ENCODE measurements at places on chromosomes 6 and 20.

- no peak for DNase-seq
Observed at GRCh38 chr6:168636147-168637004, 195.4 kb downstream of the SMOC2 start.

DNA sequence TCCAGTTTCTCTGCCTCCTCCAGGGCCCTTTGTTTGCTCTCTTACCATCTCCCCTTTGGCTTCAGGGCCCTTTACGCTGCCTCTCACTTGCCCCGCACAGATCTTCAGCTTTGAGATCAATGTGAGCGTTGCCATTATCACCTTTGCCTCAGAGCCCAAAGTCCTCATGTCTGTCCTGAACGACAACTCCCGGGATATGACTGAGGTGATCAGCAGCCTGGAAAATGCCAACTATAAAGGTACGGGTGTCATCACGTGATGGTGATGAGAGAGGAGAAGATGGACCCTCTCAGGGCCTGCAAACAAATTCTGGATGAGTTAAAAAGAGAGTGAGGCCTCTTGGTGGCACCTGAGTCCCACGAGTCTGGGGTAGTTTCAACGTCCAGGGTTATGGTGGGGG is 8.3 kb downstream of the C2 start:
- no peak for DNase-seq

DNA sequence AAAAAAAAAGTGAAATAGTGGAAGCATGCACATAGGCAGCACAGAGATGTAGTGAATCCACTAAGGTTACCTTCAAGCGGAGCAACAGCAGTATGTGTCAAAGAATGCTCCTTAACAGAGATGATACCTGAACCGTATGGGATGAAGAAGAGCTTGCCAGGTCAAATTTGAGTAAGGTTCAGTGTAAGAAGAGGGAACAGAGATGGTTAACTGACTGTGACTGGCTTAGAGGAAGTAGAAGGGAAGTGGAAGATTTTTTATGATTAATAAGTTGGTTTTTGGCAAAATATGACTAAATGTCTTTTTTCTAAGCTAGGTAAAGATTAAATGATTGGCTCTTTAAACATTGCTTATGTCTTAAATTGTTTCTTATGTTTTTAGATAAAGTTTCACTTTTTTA is 52.6 kb upstream of the C20orf144 start:
- no peak for DNase-seq

DNA sequence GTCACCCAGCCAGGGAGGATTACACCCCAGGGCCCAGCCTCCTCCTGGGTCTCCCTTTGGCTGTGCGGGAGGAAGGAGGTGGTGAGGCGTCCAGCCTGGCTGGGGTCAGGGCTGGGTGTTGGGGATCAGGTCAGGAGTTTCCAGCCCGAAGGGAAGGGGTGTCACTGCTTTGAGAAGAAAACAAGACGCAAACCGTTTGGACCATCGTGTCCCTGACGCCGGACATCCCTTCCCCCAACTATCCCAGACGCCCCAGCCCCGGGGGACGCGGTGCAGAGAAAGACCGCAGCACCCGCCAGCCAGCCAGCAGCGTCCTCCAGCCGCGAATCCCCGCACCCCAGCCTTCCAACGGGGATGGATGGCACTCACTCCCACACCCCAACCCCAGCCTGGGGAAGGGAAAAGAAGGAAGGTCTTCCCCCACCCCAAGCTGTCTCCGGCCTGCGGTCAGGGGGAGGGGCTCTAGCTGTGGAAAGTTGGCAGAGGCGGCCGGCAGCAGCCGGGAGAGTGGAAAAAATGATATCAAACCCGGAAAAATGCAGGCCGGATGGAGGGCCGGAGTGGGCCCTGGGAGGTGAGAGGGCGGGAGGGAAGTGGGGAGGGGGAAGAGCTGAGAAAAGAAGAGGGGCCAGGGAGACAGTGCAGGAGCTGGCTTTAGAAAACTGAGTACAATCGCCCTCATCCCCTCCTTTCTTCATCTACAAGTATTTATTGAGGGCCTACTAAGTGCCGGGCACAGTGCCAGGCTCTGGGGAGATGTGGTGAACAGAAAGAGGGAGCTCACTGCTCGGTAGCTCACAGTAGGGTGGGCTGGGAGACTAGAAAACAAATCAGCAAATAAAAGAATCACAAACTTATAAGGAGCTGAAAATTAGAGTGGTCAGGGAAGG is 10.6 kb downstream of the REM1 start:
- DNase-seq: no peak

GRCh38 chr6:71766146-71766760 is 120.1 kb upstream of the RIMS1 start:
- DNase-seq: no peak

DNA sequence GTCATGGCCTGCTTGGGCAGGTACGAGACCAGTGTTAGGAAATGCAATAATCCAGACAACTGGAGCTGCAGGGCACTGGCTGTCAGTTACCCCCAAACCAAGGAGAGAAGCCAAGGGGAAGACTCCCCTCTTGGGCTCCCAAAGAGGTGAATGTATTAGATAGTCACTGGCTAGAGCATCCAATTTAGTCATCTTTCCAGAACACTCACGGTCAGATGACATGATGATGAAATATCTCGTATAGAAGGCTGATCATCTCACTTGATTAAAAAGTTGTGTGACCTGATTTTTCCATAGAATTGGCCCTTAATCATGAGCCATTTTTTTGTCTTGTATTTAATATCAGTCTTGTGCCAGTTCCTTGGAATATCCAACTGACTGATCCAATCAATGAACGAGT is 40.7 kb downstream of the SLC22A3 start:
- DNase-seq: no peak

DNA sequence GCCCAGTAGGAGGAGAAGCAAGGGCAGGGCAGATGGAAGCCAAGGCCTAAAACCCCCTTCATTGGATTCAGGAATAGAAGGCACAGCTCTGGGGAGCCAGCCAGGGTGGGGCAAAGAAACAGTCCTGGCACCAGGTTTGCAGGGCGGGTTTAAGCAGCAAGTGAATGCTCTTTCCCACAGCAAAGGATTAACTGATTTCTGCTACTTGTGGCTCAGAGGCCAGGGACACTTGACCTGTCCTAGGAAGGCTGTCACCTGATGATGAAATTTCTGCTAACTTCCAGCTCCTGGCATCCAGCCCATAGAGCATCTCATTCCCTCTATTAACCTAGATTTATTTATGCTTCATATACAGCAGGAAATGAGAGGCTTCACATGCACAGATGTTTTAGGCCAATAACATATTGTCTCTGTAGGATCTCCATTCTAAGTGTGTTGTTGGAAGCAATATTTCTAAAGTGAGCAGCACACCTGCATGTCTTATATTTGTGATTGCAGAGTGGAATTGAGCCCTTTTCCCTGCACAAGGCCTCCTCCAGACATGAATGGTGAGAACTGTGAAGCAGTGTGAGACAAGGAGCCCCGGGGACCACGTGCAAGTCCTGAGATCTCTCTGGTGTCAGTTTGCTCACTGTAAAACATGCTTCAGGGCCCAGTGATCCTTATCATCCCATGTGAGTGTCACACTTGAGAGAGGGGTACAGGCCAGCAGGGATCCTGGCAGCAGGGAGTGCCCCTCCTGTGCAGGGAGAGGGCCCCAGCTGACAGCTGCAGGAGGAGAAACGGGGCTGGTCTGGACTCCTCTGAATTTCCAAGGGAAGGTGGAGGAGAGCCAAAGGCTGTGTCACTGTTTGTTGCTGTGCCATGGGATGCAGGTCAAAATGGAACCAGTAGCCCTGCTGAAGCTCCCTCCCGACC is 41.1 kb upstream of the CST5 start:
- no peak for DNase-seq

GRCh38 chr6:24929242-24929641 is 6.5 kb downstream of the RIPOR2 start:
- DNase-seq: no peak

DNA sequence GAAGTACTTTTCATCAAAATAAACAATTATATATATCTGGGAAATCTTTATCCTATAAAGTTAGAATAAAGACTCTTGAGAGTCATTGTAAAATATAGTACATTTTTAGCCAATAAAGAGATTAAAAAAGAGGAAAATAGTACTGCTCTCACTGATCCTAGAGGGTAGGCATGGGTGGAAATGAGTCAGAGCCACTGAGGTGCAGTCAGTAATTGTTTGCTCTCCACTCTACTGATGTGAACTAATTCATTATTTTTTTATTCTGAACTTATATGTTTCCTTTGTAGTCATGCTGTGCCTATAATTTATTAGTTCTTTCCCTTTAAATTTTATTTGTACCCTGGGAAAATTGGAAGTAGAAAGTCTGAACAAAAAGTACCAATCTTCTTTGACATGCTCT is 1359.4 kb upstream of the GJE1 start:
- no peak for DNase-seq

- DNase-seq: no peak
Observed at GRCh38 chr20:40582531-40582930, 106.5 kb downstream of the MAFB start.

- no peak for DNase-seq
Observed at GRCh38 chr6:142485256-142485655, 183.4 kb downstream of the ADGRG6 start.

GRCh38 chr20:24420567-24420966 is 48.9 kb upstream of the SYNDIG1 start:
- DNase-seq: no peak

DNA sequence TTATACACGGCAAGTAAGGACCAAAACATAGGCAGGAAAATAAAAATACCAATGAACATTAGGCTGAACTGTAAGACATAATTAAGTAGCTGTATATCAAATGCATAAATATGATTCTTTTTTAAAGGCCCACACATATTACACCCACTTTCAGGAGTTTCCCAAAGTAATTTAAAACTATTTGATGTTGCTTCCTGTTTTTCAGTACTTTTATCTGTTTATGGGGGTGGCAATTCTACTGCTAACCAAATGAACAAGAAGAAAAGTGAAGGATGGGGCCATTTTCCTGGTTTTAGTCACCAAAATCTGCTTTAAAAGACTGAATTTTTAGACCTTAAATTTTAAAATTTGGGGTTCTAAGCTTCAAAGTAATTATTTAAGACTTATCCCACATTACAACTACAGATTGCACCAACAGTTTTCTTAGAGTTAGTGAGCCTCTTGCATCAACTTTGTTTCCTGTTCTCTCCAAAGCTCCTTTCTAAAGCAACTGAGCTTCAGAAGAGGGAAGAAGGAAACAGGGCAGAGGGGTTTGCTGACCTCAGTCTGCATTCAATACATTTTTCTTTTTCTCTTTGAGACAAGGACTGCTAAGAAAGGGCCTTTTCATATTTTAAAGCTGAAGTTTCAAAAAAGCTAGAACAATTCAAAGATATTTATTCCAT is 191.0 kb downstream of the BACH2 start:
- DNase-seq: no peak

- peak; percentile 37 for DNase-seq
Observed at GRCh38 chr6:109595998-109596397, 95.0 kb downstream of the AK9 start.

DNA sequence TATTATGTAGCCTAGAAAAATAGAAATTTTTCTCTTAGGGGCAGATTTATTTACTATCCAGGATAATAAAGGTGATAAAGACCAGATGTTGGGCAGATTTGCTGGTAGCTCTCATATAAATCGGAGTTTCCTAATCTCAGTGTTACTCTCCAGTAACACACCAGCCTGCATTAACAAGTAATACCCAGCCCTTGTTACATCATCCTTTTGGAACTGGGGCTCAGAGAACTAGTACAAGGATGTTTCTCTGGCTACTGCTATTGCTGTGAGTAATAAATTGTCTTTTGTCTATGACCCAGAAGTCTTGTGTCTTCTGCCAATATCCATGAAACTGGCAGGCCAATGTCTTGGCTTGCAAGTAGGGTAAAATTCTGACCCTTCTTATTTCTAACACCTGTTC is 16.8 kb downstream of the TPD52L1 start:
- no peak for DNase-seq

DNA sequence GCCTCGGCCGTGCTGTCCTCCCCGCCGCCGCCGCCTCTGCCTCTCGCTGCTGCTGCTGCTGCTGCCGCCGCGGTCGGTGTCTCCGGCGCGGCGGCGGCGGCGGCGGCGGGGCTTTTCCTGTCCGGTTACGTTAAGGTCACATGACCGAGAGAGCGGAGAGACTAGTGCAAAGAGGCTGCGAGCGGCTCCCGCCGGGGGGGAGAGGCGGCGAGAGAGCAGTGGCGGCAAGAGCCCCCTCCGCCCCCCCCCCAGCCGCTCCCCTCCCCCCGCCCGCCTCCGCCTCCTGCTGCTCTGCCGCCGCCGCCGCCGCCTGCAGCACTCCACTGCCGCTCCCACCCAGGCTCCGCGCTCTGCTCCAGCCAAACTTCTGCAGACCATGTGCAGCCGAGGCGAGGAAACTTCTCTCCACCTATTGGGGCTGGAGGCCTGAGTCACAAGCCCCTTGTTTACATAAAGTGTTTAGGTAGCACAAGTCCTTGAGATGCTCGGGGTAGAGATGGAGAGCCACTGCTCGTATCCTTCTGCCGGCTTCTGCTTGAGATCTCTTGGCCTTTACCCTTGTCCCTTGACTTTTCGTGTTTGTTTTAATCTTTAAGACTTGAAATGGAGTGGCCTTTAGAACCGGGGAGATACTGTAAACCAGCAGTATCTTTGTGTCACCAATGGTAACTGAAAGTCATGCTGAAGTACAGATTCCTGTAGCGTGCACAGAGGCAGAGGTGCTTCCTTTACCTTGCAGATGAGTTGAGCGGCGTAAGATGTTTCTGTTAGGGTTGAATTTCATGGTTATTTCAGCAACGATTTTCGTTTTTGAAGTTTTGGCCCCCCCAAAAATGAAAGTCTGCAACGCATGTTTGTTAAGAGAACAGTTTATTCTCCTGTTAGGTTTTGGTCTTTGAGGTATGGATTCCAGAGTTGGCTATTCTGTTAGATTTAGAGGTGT is at the start of gene ZBTB2:
ZBTB2 (minus strand) TSS at position 89 of the 943 bp plus-strand sequence. CDS start 17,922 bp downstream, outside the sequence.
- DNase-seq: peak; percentile 70

- no peak for DNase-seq
Observed at GRCh38 chr20:15205028-15205427, 867.6 kb upstream of the FLRT3 start.

DNA sequence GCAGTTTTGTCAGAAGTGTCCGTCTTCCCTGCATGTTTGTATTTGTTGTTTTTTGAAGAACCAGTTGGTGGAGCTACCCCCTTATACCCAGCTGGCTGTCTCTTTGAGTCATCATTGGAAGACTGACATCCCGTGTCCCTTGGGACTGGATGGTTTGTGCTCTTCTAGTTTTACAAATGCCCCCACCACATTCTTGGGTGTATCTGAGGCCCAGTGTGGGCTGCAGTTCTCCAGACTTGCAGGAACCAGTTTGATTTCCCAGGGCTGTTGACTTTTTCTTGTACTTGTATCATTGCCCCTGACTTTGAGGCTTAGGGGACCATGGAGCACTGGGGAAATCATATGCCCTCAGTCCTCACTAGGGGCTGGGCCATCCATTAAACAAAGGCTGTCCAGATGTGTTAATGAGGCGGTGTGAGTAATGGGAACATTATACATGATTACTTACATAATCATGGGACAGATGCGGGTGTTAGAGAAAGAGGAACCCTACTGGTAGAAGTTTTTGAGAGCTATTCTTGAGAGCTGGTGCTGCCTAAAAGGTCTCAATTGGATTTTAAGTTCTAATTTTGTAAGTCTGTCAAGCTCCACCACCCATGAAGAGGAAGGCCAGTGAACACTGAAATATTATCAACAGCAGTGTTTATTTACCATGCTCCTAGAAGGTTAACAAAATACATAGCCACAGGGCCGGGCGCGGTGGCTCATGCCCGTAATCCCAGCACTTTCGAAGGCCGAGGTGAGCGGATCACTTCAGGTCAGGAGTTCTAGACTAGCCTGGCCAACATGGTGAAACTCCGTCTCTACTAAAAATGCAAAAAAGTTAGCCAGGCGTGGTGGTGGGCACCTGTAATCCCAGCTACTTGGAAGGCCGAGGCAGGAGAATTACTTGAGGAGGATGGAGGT is 8.5 kb downstream of the JARID2 start:
- DNase-seq: no peak

- no peak for DNase-seq
Observed at GRCh38 chr6:63249875-63250482, 38.7 kb downstream of the FKBP1C start.

GRCh38 chr6:44411141-44411540 is 23.6 kb downstream of the CDC5L start:
- no peak for DNase-seq

Measured in NCI-H748 treated with DMSO at 0.1 percent for 48 hours (cell line).